ENCODE measurements at places on chromosomes 16 and 17.

DNA sequence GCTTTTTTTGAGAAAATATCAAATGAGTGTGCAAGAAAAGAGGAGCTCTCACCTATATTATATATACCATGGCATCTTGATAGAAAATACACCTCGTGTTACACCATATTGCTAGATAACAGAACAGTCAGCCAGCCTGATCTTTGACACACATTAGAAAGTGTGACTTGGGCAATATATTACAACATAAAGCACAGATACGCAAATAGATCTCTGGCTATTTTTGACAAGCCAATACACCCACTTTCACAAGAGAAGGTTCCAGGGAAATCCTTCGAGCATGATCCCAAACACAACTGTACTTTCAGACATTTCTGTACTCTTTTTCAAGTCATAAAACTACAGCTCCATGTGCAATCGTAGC, 9.4 kb downstream of the GGA2 start:
- no peak for DNase-seq

DNA sequence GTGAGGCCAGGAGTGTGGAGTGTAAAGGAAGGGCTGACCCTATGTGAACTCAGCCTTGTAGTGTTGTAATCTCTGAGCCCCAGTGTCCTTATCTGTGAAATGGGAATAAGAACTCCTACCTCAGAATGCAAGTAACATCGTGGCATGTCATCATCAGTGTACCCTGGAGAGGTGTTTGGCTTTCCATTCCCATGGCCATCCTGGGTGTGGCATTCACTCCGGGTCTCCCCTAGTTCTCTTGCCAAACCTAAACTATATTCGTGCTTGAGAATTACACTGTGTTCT, 1.9 kb downstream of the NXPH3 start:
- no peak for DNase-seq

DNA sequence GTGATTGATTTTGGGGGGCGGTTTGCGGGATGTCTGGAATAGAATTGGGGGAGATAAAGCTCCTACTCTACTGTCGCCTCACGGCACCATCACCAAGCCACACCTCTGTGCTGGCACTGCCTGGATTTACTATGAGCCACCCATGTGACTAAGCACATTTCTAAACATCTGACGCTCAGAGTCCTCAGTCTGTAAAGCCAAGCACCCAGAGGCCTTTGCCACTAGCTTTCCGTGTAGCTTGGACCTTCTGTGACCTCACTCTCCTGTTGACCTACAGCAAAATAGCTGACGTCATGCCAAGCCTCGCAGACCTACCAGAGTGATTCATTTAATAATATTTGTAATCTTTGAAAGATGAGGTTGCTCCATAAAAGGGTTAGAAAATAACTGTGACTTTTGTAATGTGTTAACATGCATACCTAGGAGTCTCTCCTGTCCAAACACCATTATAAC, 38.5 kb upstream of the MYOCD start:
- no peak for DNase-seq

GRCh38 chr16:22282254-22282892, 14.8 kb upstream of the POLR3E start:
- DNase-seq: no peak

GRCh38 chr16:12497526-12497925, 306.2 kb downstream of the CPPED1 start:
- no peak for DNase-seq

GRCh38 chr16:2286550-2286949, 18.6 kb upstream of the RNPS1 start:
- no peak for DNase-seq

DNA sequence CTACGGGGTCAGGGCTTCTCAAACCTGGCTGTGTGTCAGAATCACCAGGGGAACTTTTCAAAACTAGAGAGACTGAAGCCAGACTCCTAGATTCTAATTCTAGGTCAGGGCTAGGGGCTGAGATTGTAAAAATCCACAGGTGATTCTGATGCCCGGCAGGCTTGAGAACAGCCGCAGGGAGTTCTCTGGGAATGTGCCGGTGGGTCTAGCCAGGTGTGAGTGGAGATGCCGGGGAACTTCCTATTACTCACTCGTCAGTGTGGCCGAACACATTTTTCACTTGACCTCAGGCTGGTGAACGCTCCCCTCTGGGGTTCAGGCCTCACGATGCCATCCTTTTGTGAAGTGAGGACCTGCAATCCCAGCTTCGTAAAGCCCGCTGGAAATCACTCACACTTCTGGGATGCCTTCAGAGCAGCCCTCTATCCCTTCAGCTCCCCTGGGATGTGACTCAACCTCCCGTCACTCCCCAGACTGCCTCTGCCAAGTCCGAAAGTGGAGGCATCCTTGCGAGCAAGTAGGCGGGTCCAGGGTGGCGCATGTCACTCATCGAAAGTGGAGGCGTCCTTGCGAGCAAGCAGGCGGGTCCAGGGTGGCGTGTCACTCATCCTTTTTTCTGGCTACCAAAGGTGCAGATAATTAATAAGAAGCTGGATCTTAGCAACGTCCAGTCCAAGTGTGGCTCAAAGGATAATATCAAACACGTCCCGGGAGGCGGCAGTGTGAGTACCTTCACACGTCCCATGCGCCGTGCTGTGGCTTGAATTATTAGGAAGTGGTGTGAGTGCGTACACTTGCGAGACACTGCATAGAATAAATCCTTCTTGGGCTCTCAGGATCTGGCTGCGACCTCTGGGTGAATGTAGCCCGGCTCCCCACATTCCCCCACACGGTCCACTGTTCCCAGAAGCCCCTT, 10.9 kb downstream of the STH start:
- DNase-seq: no peak

GRCh38 chr16:84323606-84324005, 28.9 kb downstream of the WFDC1 start:
- no peak for DNase-seq

- DNase-seq: no peak
Observed at GRCh38 chr17:55273579-55274354, 9.0 kb downstream of the HLF start.

- DNase-seq: no peak
Observed at GRCh38 chr17:56717471-56717870, 116.2 kb downstream of the C17orf67 start.

GRCh38 chr16:75486676-75487313, 8.4 kb downstream of the CHST6 start:
- DNase-seq: no peak

DNA sequence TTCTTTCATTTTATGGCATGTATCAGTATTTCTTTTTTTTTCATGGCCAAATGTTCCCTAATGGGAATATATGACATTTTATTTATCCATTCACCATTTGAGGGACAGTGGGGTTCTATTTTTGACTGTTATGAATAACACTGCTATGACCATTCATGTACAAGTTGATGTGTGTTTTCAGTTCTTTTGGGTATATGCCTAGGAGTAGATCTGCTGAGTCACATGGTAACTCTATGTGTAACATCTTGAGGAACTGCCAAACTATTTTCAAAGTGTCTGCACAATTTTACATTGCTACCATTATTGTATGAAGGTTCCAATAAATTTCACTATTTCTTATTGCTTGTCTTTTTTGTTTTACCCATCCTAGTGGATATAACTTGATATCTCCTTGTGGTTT, 223.0 kb downstream of the TANC2 start:
- no peak for DNase-seq

DNA sequence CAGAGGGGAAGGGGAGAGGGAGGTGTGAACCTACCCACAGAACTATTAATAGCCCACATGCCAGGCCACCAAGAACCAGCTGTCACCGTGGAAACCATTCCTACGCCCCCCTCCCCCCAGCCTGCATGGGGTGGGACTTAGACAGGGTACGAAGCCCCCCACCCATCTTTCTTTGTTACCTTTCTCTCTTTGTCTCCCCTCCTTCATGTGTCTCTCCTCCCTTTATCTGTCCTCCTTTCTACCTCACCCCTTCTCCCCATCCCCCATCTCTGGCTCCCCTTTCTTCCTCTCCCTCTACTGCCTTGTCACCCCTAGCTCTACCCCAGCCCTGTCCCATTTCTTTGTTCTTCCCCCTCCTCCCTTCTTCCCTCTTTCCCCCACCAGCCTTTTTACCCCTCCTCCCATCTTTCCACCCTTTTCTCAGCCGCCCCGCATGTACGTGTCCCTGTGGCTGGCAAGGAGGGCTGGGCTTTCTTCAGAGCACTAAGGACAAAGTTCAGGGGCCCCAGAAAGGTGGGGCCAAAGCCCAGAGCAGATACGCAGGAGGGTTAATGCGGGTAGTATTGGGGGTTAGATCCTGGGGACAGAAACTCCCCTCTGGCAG, 8.0 kb downstream of the THRA start:
- no peak for DNase-seq

- DNase-seq: no peak
Observed at GRCh38 chr16:69928856-69929400, 22.2 kb upstream of the CLEC18A start.

- DNase-seq: no peak
Observed at GRCh38 chr16:1245452-1246020, 5.0 kb downstream of the TPSAB1 start.

DNA sequence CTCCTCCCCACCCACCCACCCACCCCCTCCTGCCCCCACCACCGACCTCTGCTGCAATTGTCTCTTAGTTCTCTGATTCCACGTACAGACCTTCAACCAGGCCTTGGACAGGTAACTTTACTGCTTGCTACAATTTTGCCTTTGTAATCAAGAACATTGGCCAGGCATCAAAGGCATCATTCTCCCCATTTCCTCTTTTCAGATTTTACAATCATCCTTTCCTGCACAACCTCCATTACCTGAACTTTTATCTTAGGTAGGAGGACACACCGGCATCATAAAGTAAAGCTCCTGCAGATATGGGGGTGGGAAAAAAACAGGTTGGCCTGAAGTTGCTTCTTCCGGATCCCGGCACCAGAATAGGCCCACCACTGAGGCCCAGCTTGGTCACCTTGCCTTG, 25.7 kb upstream of the SUPT4H1 start:
- DNase-seq: no peak

DNA sequence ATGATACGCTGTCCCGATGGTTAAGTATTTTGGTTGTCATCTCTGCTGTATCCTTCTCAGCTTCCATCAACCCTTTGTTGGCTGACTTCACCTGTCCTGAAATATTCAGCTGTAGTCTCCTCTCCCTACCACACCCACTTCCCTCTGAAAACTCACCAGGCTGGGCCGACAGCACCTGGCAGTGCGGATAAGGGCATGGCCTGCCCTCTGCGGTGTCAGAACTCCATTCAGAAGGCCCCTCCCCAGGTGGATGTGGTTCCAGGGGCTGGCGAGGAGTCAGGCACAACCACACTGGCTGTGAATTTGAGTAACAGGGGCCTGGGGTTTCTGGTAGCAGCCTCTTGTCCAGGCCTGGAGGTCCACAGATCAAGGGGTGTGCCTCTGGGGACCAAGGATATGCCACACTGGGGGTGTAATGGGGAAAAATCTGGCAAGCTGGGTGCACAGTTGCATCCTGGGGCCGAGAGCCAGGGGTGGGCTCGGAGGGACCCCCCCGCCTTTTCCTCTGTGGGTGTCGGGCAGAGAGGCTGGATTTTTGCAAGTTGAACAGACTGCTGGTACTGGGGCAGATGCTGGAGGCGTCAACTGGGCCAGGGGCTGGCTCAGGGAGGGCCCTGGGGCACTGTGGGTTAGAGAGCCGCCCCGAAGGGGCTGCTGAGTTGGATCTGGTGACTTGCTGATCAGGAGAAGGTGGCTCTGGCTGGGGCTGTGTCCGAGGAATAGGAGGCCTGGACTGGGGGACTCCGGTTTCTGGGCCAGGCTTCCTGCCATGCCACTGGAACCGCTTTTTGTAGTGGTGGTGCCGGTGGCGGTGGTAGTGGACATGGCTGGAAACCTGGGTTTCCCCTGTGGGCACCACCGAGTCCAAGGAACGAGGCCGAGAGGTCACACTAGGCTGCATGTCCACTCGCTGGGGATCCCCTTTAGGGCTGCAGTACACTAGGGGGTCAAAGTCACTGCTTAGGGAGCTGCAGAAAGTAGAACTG, 5.6 kb upstream of the SUPT4H1 start:
- DNase-seq: no peak

GRCh38 chr16:1351215-1351581, 480 bp downstream of the TSR3 start:
- no peak for DNase-seq

- DNase-seq: no peak
Observed at GRCh38 chr16:5502467-5502869, 404.9 kb upstream of the EEF2KMT start.

GRCh38 chr17:61136296-61136695, 263.3 kb upstream of the TBX2 start:
- DNase-seq: no peak

GRCh38 chr16:85234310-85235204, 122.3 kb upstream of the CIBAR2 start:
- no peak for DNase-seq

Measured in CD4-positive, alpha-beta T cell treated with Interleukin-12 subunit alpha and Interleukin-12 subunit beta, for 1 hour (primary cell).